NCI-H187 treated with DMSO at 0.1 percent for 48 hours (cell line): ENCODE measurements at places on chromosomes 2 and 18.

- DNase-seq, result no peak
These were observed 165.1 kb downstream of the RPIA start for GRCh38 chr2:88856409-88857135.

DNA sequence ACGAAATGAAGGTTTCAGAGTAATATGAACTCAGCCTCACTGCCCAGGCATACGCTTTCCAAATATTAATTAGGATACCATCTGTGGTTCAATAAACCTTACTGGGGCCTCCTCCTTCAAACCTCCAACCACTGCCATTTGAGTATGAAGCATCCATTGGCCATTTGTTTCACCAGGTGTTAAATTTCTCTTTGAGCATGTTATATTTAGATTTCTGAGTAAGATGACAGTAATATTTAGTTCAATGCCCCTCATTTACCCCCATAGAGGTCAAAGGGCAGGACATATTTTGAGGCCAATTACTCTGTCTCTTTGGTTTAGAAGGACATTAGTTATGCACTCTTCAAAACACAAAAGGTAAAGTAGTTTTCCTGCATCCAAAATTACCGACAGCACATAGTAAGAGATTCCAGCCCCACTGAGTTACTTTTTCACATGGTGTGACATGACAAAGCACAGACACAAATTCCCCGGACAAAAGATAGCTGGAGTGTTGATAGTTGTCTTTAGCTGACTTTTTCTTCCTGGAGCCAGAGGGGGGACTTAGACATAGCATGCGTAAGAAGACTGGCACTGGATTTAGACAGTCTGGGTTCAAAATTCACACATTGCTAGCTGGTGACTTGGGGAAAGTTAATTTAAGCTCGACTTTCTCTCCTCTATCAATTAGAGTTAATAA is 33.1 kb upstream of the LNPK start:
- DNase-seq, result no peak

- no peak for DNase-seq
These were observed 130.6 kb downstream of the COL6A3 start for GRCh38 chr2:237283131-237283928.

DNA sequence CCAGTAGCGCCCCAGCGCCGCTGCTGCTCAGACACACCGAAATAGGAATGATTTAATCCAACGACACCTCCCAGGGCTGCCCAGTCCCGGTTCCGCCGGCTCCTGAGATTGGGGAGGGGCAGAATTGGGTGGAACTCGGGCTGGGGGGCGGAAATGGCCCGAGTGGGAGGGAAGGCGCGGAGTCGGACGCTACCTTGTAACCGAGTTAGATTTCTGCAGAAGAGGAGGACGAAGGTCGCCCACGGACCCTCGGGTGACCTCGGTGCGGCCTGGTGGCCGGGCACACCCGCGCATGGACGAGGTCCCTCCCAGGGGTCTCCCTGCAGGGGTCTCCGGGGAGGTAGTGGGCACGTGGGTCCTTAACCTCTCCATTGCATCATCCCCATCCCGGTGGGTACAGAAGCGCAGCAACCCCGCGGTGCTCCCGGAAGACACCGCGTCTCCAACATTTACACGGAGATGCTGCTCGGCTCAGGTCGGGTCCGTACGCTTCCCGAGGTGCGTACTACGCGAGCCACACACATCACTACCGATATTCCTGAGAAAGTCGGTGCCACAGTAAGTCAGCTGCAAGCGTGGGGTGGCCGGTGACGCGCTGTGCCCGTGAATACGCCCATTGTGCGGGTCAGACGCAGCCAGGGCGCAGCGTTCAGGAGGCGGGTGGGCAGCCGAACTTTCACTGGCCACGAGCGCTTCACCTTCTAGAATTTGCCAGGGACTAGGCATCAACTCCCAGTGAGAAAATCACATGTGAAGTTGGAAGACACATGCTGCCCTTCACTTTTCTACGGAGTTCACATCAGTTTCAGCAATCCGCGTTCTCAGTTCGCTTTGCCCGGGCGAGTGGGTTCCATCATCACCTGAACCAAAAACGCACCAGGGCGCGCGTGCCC is 3.0 kb downstream of the ZNF516 start:
- DNase-seq, result no peak

DNA sequence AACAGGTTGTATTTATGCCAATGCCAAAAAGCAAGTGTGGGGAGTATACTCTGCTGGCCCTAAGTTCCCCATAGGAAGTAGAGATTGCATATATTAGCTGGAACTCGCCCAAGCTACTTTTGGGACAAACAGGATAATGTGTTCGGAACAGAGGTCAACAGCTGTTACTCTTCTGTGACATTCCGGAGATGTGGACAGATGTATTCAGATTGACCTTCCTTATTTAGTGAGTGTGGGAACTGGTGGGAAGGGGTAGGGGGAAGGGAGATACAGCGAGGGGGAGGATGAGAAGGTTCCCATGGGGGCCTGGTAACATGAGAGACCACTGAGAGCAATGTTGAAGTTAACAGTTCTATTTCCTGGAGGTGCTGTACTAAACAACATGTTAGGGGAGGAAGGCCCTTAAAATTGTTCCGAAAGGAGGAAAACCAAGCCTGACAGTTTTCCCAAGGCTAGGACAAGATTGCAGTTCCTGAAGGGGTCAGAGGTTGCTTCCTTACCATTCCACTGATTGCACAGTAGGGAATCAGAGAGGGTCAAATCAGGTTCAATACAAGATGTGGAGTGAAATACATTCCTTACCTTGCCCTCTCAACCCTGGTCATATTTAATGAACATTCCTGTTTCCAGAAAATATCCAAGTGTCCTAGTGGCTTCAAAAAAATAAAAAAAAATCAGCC is 14.3 kb upstream of the CD28 start:
- DNase-seq, result no peak

GRCh38 chr2:53004413-53004812 is 763.2 kb upstream of the CHAC2 start:
- DNase-seq, result no peak

DNA sequence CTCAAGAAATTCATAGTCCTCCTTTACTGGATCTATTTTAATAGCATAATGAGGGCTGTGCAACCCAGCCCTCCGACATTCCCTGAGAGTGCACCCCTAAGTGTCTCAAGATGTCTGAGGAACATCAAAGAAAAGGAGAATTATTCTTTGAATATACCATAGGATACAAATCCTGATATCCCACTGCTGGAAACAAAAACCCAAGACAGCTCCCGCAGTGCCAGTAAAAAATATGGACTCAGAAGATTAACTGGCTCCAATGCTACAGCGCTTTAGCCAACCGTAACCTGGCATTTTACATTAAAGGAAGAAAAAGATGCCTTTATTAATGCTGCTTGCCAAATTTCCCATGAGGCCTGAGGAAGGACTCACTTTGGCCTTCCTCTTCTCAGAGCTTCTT is 168.4 kb downstream of the TTC32 start:
- no peak for DNase-seq

DNA sequence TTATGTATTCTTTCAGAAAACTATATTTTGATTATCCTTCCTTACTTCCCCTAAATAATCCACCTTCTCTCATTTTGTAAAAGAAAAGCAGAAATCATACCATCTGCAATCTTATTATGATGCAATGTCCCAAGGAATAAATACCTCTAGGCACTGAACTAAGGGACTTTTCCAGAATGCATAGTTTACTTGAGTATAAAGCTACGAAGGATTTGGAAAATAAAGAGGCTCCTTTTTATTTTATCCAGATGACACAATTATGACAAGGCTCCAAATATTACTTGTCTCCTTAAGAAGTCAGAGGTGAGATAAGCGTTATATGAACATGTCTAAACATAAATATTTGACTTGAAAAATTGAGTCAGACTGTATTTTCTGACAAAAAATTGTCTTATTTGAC is 72.1 kb downstream of the COL3A1 start:
- DNase-seq, result no peak

GRCh38 chr2:206990360-206990759 is 51.0 kb downstream of the CPO start:
- DNase-seq, result no peak

DNA sequence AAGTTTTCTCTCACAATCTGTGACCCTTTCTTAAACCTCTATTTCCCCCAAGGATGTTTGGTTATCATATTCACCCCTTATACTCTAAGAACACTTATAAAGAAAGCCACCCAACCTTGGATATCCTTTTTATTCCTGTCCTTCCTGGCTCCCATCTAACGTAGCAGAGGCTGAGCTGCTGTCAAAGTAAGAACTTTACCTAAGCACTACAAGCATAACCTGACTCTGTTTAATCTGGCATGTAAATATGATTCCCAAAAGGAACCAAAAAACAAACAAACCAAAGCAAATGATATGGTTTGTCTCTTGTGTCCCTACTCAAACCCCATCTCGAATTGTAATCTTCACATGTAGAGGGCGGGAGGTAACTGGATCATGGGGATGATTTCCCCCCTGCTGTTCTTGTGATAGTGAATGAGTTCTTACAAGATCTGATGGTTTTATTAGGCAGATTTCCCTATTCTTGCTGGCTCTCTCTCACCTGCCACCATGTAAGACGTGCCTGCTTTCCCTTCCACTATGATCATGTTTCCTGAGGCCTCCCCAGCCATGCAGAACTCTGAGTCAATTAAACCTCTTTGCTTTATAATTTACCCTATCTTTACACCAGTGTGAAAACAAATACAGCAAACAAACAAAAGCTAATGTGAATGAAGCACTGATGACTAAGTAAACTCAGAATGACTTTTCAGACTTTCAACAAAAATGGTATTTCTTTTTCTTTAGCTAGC is 72.7 kb upstream of the SPOPL start:
- no peak for DNase-seq

DNA sequence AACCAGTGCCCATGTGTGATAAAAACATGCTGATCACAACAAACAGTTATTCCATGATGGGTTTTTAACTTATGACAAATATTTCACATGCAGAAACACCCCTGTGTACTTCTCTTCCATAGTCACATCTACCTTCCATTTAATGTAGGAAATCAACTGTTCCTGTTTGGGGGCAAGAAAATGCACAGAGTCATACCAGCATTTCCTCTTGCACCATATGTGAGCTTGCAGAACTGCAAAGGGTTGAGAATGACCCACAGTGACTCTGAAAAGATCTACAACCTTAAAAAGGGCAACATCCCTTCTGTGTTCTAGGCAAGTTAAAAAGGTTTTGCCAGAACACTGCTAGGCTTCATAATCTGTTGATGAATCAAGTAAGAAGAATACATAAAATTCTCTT is 9.9 kb downstream of the BMP10 start:
- no peak for DNase-seq

DNA sequence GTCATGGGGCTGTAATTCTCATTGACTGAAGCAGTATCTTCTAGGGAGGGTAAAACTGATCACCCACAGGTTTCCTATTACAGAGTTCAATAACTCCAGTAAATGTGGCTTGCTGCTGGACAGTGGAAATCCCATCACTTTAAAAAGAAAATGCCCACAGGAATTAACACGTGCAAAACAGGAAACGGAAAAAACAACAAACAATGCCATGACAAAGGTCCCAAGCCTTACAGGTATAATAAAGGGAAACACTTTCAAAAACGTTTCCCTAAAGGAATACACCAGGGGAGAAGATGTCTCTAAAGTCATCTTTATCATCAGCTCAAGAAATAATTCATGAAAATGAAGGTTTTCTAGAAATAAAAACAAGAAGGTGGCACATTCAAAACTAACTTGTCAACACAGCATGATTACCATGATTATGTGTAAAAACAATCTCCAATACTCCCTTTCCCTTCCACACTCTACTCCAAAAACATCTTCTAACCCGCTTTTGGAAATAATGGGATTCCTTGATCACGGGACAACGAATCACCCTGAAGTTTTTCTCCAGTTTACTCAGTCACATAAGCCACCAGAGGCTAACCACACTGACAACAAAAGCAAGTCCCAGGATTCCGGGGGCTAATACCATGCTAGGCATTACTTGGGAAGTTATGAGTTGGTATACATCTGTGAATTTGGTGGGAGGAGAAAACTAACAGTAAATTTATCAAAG is 167.9 kb downstream of the TCF4 start:
- DNase-seq, result no peak
